ENCODE measurements at places on chromosomes 6 and 20.

DNA sequence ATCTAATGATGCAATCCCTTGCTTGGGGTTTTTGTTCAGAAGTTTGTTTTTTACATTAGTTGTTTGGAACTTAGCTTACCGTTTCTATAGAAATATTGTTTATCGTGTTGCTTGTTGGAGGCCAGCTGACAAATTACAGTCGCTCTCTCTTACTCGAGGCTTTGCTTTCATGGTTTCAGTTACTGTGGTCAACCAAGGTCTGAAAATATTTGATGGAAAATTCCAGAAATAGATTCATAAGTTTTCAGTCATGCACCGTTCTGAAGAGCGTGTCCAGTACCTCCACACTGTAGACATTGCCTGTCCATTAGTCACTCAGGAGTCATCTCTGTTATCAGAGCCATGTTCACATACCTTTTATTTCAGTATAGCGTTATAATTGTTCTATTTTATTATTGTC, 47.9 kb downstream of the DEK start:
- no peak for DNase-seq

DNA sequence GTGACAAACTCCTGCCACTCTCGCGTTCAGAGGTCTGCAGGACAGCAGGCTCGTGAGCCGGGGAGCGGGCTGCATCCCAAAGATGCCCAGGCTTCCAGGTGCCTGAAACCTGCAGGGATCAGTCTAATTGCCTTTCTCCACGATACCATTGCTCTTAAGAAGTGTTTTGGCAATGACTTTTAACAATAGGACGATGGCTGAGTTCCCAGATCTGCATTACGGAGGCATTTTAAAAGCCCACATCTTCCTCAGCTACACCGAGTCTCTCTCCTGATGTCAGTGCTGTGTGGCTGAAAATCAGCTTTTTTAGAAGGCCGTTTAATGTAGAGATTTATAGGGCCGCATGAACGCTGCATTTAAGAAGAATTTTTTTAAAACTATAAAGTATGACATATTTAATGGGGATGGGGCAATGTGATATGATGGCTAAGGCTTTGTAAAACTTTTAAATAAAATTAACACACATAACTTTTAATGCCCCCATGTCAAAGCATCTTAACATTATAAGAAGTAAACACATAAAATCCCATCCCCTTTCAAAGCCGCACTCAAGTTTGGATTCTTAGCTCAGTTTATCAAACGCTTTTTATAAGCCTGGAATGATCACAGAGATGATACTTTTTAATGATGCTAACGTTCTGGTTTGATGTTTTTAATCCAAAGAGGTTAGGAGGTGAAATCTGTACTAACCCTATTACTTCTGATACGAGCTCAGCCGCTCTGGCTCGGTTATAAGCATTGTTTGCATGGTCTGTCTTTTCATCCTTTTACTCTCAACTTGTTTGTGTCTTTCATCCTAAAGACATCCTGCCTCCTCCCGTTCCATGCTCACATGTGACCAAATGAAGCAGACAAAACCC, 386.0 kb downstream of the SMOC2 start:
- DNase-seq: no peak

DNA sequence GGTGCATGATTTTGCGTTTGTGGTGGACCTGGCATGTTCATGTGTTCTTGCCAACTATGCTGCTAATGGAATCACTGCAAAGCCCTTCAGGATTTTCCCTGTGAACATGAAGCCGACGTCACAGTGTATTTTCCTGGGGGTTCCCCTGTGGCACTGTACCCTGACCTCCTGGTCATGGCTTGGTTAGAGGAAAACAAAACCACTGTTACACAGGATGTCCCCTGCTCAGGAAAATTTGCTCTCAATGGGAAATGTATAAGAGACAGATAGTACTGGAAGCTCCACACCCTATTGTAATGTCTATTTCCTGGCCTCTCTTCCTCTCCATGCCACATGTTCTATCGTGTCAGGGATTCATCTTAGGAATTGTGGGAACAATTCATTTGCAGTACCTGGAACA, 19.7 kb downstream of the TSHZ2 start:
- no peak for DNase-seq

GRCh38 chr20:57708694-57709673, 831 bp downstream of the PMEPA1 start:
- DNase-seq: no peak

GRCh38 chr6:124199286-124199685, 395.6 kb downstream of the NKAIN2 start:
- DNase-seq: no peak

DNA sequence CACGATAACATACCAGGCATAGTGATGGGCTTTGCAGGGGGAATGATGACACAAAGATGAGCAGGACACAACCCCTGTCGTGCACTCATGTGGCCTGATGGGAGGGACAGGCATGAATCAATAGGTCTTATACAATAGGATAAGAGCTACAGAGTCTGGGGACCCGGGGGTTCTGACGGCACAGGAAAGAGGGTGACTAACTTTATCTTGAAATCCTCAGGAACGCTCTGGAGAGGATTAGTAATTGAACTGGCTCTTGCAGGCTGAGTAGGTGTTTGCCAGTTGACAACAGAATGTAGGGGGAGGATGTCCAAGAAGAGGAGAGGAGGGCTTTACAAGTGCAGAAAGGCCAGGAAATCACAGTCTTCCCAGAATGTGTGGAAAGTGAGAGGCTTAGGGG, 219.9 kb upstream of the ECI2 start:
- DNase-seq: no peak

GRCh38 chr6:43088654-43089056, 12.5 kb downstream of the PTK7 start:
- no peak for DNase-seq

DNA sequence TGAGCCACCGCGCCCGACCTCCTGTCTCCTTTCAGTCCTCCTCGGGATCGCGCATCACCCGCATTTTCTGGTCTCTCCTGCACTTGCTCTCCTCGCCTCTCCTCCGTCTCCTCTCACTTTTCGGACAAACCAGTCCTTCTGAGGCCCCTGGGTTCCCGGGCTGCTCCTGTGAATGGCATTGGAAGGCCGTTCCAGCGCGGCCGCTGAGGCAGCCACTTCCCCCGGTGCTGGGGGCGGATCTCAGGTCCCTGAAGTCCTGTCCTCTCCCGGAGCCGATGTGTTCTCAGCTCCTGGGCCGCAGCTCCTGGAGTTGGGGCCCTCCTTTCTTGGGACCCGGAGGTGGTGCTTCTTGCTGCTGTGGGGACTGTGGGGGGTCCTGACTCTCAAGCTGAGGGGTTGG, 803 bp downstream of the MICB start:
- no peak for DNase-seq

- DNase-seq: no peak
These were observed 164.3 kb upstream of the PROKR2 start for GRCh38 chr20:5480824-5481600.

DNA sequence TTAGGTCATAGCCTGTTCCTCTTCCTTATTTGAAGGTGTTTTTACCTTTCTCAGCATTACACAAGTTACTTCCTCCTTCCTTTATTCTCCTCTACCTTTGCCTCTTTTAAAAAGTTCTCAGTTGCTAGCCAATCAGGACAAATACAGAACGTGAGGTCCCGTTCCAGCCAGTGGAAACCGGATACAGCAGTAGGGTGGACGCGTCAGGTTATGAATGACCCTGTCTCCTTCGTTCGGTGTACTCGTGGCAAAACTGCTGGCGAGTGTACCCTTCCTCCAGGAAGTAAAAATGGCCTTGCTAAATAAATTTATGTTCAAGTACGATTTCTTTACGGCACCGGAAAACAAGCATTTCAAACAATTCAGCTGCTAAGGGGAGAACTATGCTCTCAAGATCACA, 77.0 kb upstream of the MLN start:
- DNase-seq: no peak
